Activated T-cell treated with anti-CD3 and anti-CD28 coated beads, Interleukin-2, amount 50 U/mL, for 72 hours (primary cell): ENCODE measurements at places on chromosomes 6 and 20. TPM values are rescaled to one million over a fixed set of nuclear protein-coding genes. Genes with fewer than 3 reads are reported as not detected.
A peak's percentile ranks its signal among the peaks of the same experiment; 100 is the strongest.

DNA sequence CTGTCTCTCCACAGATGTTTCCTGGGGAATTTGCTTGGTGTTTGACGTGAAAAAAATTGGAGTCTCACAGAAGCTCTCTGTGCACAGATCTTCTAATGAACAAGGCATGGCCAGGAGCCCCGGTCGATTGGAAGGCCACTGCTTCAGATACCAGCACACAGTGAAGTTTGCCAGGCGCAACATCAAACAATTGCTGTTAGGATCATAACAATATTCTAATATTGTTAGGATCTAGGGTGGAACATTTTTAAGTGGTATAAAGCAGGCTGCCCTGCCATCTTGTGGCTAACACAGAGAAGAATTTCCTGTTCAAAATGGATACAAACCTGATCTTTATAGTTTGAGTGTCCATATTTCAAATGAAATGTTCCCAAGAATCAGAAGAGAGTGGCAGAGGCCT is 64.1 kb downstream of the C6orf118 start:
- no peak overlapping the region for H3K27ac ChIP-seq
- H3K36me3 ChIP-seq, result peaks cover 1% of the 10 kb centered on the region
- no peaks in the 10 kb centered on the region for H3K4me1 ChIP-seq
- no peak overlapping the region for H3K4me3 ChIP-seq
- H3K27me3 ChIP-seq, result no peaks in the 10 kb centered on the region

- H3K4me3 ChIP-seq, result no peak overlapping the region
- no peak overlapping the region for H3K27ac ChIP-seq
- no peaks in the 10 kb centered on the region for H3K4me1 ChIP-seq
- H3K36me3 ChIP-seq, result no peaks in the 10 kb centered on the region
These were observed 33.3 kb upstream of the NKAIN2 start for GRCh38 chr6:123770247-123770949.

GRCh38 chr6:136351518-136352110 is 62.0 kb upstream of the BCLAF1 start:
- no peaks in the 10 kb centered on the region for H3K27me3 ChIP-seq
- H3K4me3 ChIP-seq, result no peak overlapping the region
- no peak for DNase-seq
- no peak overlapping the region for H3K27ac ChIP-seq
- no peaks in the 10 kb centered on the region for H3K36me3 ChIP-seq

- H3K36me3 ChIP-seq, result no peaks in the 10 kb centered on the region
- no peak overlapping the region for H3K27ac ChIP-seq
- no peaks in the 10 kb centered on the region for H3K4me1 ChIP-seq
- DNase-seq, result no peak
- H3K4me3 ChIP-seq, result no peak overlapping the region
These were observed 176.3 kb downstream of the SCP2D1 start for GRCh38 chr20:18989736-18990474.

DNA sequence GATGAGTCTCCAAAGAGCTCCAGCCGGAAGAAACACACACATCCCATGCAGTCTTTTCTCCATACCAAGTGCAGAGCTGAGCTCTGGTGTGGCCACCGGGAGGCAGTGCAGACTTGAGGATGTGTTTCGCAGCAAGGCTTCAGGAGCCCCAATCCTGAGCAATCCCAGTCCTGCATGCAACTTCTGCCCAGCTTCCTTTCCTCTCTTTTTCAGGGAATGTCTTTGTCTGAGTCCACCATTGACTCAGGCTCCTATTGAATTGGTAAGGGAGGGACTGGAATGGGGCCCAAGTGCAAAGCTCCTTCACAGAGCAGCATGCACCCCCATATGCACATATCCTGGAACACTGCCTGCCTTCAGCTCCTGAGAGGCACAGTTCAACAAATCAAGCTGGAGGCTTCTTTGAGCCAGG is 50.5 kb upstream of the ASIP start:
- H3K4me1 ChIP-seq, result no peaks in the 10 kb centered on the region
- DNase-seq, result peak; percentile 42
- H3K27me3 ChIP-seq, result peaks cover 35% of the 10 kb centered on the region
- no peaks in the 10 kb centered on the region for H3K36me3 ChIP-seq
- H3K4me3 ChIP-seq, result no peak overlapping the region

GRCh38 chr6:81750681-81751387 is 1.6 kb downstream of the TENT5A start:
- peak overlapping the region; percentile 95 for H3K4me3 ChIP-seq
- H3K4me1 ChIP-seq, result peaks cover 25% of the 10 kb centered on the region
- peak overlapping the region; percentile 52 for H3K27ac ChIP-seq
- no peaks in the 10 kb centered on the region for H3K36me3 ChIP-seq

DNA sequence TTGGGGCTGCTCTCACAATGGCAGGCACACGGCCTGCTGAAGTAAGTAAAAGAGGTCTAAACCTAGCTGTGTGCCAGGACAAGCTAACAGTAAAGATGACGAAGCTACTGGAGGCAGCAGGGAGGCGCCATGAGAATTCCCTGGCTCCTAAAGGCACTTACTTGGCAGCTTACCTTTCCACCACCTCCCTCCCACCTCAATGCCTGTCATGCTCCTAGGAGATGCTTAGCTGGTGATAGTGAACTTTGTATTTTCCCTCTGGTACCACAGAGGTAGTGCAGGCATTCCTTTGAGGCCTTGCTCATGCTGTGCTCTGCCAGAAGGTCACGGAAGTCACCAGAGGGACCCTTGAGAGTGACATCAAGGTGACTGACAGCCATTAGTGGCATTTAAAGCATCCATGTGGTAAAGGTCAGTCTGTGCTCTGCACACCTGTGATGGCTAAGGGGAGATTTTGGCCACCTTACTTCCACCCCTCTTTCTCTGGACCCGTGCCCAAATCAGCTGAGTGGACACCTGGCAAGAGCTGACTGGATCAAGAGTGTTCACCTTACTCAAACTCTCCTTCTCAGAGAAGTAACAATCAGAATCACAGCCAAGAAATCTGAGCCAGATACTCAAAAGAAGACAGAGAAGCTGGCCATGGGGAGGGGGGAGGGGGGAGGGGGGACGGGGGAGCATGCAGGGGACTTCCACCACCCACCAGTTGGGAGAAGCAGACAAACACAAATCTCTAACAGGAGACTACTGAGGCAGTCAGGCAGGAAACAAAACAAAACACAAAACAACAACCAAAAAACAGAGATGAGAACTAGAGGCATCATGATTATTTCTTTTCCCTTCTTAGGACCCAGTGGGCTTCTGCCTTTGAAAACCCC is 2.9 kb downstream of the FKBP1A start:
- peak overlapping the region; percentile 90 for H3K27ac ChIP-seq
- peak overlapping the region; percentile 86 for H3K4me3 ChIP-seq
- peak; percentile 10 for DNase-seq
- peaks cover 79% of the 10 kb centered on the region for H3K4me1 ChIP-seq

GRCh38 chr20:46549188-46549972 is 1.1 kb downstream of the OCSTAMP start:
- H3K27ac ChIP-seq, result no peak overlapping the region
- no peaks in the 10 kb centered on the region for H3K36me3 ChIP-seq
- peaks cover 25% of the 10 kb centered on the region for H3K4me1 ChIP-seq
- no peak overlapping the region for H3K4me3 ChIP-seq

DNA sequence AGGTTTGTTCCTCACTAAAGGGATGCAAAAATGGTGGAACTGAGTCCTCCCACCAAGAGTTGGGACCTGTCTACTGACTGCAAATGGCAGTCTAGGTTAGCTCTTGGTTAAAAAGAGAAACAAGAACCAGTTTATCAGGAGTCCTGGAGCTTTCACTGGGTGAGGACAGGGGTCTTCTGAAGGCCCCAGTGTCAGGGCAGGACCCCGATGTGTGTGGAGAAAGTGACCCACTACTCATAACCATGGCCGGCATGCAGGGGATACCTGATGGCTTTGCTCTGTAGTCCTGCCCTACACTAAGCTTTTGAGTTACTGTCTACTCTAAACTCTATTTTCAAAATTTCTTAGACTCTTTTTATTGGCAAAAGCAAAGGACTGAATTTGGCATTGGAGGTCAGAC is 220.5 kb downstream of the ANKRD60 start:
- no peaks in the 10 kb centered on the region for H3K36me3 ChIP-seq
- H3K27me3 ChIP-seq, result peaks cover 52% of the 10 kb centered on the region
- H3K4me3 ChIP-seq, result no peak overlapping the region
- H3K27ac ChIP-seq, result no peak overlapping the region
- DNase-seq, result no peak
- no peaks in the 10 kb centered on the region for H3K4me1 ChIP-seq

DNA sequence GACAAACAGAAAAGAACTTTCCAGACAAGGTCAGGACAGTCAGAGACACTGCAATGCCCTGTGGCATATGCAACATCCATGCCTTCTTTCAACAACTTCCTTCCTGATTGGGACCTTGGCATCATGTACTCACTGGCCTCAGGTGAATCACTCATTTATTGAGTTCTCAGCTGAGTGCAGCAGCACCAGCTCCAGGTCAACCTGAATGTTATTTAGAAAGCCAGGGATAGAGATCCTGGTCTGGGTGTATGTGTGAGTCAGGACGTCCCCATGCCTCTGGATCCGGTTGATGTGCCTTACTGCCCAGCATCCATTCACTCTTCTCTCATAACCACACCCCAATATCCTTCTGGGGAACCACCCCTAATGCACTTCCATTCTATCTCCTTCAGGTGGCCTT is 54.4 kb downstream of the SNRNP48 start:
- H3K36me3 ChIP-seq, result no peaks in the 10 kb centered on the region
- peaks cover 7% of the 10 kb centered on the region for H3K27me3 ChIP-seq
- no peak overlapping the region for H3K27ac ChIP-seq
- H3K4me1 ChIP-seq, result peaks cover 14% of the 10 kb centered on the region
- no peak overlapping the region for H3K4me3 ChIP-seq

- no peaks in the 10 kb centered on the region for H3K36me3 ChIP-seq
- H3K4me1 ChIP-seq, result no peaks in the 10 kb centered on the region
- no peak overlapping the region for H3K4me3 ChIP-seq
- DNase-seq, result no peak
These were observed 80.6 kb upstream of the NXT1 start for GRCh38 chr20:23269954-23270353.

- no peaks in the 10 kb centered on the region for H3K4me1 ChIP-seq
- no peaks in the 10 kb centered on the region for H3K36me3 ChIP-seq
- no peak for DNase-seq
- H3K27ac ChIP-seq, result no peak overlapping the region
- no peaks in the 10 kb centered on the region for H3K27me3 ChIP-seq
- H3K4me3 ChIP-seq, result no peak overlapping the region
These were observed 157.7 kb downstream of the COL9A1 start for GRCh38 chr6:70145178-70145577.

GRCh38 chr6:156718647-156719394 is 58.4 kb upstream of the ARID1B start:
- H3K36me3 ChIP-seq, result no peaks in the 10 kb centered on the region
- peaks cover 28% of the 10 kb centered on the region for H3K4me1 ChIP-seq
- peak overlapping the region; percentile 84 for H3K4me3 ChIP-seq
- no peak for DNase-seq
- H3K27me3 ChIP-seq, result peaks cover under 1% of the 10 kb centered on the region
- peak overlapping the region; percentile 83 for H3K27ac ChIP-seq

GRCh38 chr6:31479933-31480535 is 17.9 kb upstream of the MICB start:
- no peaks in the 10 kb centered on the region for H3K27me3 ChIP-seq
- H3K36me3 ChIP-seq, result no peaks in the 10 kb centered on the region

DNA sequence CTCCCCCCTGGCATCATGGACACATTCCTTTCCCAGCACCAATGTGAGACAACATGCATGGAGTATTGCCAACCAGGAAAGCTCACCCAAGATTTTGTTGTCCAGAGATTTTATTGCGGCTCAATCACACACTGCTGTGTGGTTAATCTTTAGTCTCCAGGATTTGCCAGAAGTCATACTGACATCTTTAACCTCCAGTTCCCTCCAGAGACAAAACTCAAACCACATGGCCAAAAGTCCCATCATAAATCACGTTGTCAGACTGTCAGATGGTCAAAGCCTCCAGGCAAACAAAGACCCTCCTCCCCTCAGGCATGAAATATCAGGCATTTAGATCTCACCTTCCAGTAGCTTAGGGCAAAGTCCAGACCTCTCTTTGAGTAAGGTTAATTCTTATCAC is 97.3 kb upstream of the OPRM1 start:
- H3K4me3 ChIP-seq, result no peak overlapping the region
- no peaks in the 10 kb centered on the region for H3K27me3 ChIP-seq
- H3K4me1 ChIP-seq, result no peaks in the 10 kb centered on the region
- H3K27ac ChIP-seq, result no peak overlapping the region
- no peaks in the 10 kb centered on the region for H3K36me3 ChIP-seq

DNA sequence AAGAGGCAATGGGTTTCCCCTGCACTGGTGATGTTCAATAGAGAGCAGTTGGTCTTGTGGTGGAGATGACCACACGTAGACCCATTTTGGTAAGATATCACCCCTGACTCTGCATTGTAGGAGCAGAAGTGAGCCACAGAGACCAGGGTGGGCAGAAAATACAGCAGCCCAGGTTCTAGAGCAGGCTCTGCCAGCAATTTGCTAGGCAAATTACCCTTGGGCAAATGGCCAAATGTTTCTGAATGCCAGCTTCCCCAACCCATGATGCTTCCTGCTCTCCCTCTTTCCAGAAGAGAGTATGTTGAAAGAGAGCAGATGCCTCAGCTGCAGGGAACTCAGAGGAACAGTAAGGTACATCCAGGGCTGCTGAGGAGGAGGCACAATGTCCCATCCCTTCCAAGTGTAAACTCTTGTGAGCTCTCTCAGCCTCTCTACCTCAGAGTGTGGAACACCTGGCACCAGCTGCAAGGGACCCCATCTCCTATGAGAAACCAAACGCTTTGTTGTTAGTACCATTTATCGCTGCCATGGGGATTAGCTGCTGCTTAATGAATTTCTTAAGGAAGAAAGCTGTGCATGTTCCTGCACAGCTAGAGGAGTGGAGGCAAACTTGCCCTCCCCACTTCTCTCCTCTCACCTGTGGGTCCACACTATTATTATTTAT is 317.5 kb upstream of the MOCS1 start:
- no peak overlapping the region for H3K27ac ChIP-seq
- no peak overlapping the region for H3K4me3 ChIP-seq
- no peaks in the 10 kb centered on the region for H3K4me1 ChIP-seq
- H3K36me3 ChIP-seq, result no peaks in the 10 kb centered on the region
- DNase-seq, result no peak

DNA sequence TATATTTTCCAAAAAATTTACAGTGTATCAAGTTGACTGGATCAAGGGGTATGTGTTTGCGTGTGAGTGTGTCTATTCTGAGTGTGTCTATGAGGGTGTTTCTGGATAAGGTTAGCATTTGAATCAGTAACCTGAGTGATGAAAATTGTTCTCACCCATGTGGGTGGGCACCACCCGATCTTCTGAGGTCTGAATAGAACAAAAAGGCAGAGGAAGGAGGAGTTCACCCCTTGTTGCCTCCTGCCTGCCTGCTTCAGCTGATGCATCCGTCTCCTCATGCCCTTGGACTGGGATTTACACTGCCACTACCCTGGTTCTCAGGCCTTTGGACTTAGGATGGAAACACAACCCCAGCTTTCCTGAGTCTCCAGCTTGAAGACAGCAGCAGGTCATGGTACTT is 13.7 kb upstream of the PRND start:
- no peak overlapping the region for H3K4me3 ChIP-seq
- peaks cover 3% of the 10 kb centered on the region for H3K4me1 ChIP-seq
- H3K27me3 ChIP-seq, result peaks cover under 1% of the 10 kb centered on the region
- H3K27ac ChIP-seq, result no peak overlapping the region
- DNase-seq, result no peak
- H3K36me3 ChIP-seq, result no peaks in the 10 kb centered on the region

IRF4 gene
- total RNA-seq, result 602 TPM

NELFCD gene
- 67.5 TPM for total RNA-seq

BNIP5 gene
- total RNA-seq, result not detected

HLA-DRA gene
- 9.2 TPM for total RNA-seq

LINC00237 gene
- 0.41 TPM for total RNA-seq

C20orf204 gene
- 35.6 TPM for total RNA-seq

THBS2 gene
- not detected for total RNA-seq

VWA7 gene
- 3.3 TPM for total RNA-seq

PSORS1C1 gene
- total RNA-seq, result not detected
